T-helper 1 cell (primary cell): ENCODE measurements at places on chromosomes 16 and 17.

GRCh38 chr17:80453998-80454556 lies 22.3 kb downstream of the NPTX1 start:
- no peak for DNase-seq

GRCh38 chr16:29765167-29766032 lies 12.7 kb upstream of the ZG16 start:
- DNase-seq = no peak

DNA sequence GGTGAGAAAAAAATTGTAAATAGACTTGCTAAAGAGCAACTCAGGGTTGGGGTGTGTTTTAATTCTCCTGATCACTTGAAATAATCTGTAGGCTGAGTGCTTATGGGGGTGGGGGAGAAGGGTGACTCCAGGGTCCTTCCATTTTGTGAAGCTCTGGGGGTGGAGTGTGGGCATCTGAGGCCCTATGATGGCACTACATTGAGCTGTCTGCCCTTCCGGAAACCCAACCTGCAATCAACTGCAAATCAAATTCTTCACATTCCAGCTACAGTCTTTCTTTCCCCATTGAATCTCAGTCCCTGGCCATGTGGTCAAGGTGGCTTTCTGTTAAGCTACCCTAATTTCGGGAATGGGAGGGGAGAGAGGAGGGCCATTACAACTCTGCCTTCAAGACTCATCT lies 6.0 kb upstream of the CDC6 start:
- DNase-seq = no peak

DNA sequence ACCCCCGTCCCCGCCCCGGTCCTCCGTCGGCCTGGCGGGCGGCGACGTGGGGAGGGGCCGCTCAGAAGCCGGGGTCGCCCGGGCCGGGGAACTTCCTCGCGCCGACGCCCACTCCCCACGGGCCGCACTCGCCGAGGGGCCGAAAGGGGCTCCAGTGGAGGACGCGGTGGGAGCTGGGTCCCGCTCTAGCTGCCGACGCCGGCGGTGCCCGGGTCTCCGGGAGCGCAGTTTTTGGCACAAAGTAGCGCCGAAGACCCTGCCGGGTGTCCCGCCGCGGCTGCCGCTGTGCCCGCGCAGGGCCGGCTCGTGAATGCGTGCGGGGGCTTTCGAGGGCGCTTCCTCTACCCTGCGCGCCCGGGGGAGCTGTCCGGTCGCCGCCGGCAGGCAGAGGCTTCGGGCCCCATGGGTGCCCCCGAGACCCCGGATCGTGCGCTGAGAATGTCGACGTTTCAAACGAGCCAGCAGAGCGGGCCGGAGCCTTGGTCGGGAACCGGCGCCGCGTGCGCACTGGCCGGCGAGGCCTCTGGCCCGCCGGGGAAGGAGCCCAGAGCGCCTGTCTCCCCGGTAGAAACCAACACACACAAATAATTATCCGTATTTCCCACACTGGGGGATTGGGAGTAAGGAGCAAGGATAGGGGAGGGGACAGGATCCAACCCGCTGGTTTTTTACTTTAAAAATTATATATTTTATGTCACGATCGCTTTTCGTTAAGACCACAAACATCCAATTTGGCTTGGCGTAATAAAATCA lies 46.6 kb upstream of the SLC38A10 start:
- DNase-seq = no peak

DNA sequence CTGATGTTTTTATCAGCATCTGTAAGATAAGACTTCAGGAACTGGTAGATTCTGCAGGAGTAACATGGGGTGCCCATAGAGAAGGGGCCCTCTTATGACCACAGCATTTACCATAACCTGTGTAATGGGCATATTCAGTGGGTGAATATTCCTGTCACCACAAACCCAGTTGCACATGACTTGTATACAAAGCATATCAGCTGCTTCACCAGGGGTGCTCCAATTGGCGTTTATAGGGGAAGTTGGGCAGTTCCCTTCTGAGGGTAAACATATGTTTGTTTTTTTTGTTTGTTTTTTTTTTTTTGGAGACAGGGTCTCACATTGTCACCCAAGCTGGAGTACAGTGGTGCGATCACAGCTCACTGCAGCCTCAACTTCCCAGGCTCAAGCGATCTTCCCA lies 11.5 kb upstream of the ZG16 start:
- DNase-seq = no peak

GRCh38 chr17:45370949-45371413 lies 54.2 kb upstream of the MAP3K14 start:
- DNase-seq = no peak

- DNase-seq = no peak
Observed at GRCh38 chr17:76208120-76208519, 32.2 kb downstream of the RNF157 start.

GRCh38 chr17:66343531-66344078 lies 41.2 kb downstream of the PRKCA start:
- no peak for DNase-seq

GRCh38 chr17:61157246-61157886 lies 242.3 kb upstream of the TBX2 start:
- no peak for DNase-seq

DNA sequence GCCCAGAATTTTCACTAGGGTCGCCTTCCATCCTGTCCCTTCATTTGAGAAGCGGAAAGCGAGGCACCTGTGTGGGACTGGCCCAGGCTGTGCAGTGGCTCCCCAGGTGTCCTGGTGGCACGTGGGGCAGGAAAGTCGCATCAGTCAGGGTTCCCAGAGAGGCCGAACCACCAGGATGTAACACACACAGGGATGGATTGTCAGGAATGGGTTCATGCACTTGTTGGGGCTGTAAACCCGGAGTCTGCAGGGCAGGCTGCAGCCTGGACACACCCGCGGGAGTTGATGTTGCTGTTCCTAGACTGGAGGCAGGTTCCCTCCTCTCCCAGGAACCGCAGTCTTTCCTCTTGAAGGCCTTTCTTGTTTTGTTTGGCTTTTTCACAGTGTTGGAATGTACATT lies 30.7 kb upstream of the RPTOR start:
- no peak for DNase-seq

- DNase-seq = no peak
Observed at GRCh38 chr16:55495616-55496289, 13.1 kb upstream of the LPCAT2 start.

- no peak for DNase-seq
Observed at GRCh38 chr16:49456763-49457162, 83.2 kb downstream of the C16orf78 start.

- DNase-seq = peak; percentile 62
Observed at GRCh38 chr17:7383742-7384488, 3.0 kb downstream of the TNK1 start.

DNA sequence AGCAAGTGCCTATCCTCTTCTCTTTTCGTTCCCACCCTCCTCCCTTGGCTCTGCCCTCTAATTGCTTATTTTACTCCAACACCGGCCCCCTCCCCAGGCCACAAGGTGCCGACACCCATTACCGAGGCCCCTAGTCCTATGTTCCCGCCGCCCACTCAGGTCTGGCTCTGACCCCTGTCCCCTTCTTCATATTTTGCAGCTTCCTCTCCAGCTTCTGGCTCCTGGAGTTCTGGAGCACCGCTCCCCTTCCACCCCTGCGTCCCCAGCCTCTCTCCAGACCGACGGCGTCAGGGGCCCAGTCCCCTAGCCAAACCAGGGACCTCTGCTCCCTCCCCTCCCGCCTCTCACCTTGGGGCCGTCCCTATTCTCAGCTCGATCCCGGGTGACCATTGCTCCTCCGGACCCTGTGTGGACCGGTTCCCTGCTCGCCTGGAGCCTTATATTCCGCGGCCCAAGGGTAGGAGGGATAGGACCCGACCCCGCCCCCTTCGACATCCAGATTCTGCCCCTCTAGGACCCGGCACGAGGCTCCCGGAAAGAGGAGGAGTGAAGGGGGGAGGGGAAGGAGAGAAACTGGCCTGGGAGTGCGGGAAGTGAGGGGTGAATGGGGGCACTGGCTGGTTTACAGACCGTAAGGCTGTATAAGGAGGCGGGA lies at the start of gene HES7:
Gene HES7 (minus strand): TSS at position 412 of the 655 bp plus-strand sequence. CDS start 22 bp downstream, at position 390.
- no peak for DNase-seq

- DNase-seq = no peak
Observed at GRCh38 chr17:16215002-16215272, 397 bp downstream of the NCOR1 start.

GRCh38 chr16:85650135-85650843 lies 37.2 kb downstream of the GSE1 start:
- DNase-seq = no peak

DNA sequence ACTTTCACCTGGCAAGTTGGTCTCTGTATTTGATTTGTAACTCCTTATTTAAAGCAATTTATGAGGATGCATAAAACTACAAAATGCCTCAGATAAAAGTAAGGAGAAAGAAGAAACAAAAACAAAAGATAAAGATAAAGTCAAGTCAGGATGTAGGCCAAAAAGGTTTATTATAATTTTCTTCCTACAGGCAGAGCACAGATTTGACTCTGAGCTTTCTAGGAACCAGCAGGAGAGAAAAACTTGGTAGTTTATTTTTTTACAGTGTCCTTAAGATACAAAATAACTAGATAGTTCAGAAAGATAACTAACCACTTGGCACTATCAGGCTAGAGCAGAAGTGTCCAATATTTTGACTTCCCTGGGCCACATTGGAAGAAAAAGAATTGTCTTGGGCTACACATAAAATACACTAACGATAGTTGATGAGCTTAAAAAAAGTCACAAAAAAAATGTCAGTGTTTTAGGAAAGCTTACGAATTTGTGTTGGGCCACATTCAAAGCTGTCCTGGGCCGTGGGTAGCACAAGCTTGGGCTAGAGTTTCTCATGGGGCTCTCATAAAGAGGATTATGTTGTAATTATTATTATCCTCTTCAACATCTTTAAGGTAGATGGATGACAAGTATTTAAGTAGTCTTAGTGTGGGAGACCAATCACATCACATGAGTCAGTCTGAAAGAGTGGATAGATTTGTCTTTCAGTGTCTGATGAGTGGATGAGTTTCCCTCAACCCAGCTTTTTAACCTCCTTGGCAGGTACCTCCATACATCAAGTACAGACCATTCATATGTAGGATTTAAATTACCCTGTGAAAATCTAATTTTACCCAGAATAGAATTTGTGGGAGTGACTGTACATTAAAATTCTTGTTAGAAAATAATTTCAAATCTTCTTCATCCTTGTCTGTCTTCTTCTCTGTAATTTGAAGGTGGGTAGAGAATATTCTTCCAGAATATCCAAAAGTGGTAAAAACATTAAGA lies 17.0 kb downstream of the PAFAH1B1 start:
- DNase-seq = no peak

GRCh38 chr17:27947005-27947406 lies 53.8 kb upstream of the LYRM9 start:
- no peak for DNase-seq

DNA sequence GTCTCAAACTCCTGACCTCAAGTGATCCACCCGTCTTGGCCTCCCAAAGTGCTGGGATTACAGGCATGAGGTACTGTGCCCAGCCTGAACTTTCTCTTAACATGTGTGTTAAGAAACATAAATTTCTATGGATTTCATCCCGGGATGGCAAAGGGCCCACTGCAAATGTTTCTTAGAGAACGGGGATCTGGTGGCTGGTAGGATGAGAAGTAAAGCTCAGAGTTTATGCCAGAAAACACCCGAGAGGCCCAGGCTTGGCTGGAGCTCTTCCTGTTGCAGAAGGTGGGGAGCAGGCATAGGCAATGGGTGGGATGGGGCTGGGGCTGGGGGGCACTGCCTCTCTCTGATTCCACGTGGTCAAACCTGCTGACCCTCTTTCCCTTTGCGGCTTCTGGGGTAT lies 5.6 kb upstream of the CARHSP1 start:
- no peak for DNase-seq

- DNase-seq = no peak
Observed at GRCh38 chr16:81374550-81374949, 59.8 kb downstream of the GAN start.

DNA sequence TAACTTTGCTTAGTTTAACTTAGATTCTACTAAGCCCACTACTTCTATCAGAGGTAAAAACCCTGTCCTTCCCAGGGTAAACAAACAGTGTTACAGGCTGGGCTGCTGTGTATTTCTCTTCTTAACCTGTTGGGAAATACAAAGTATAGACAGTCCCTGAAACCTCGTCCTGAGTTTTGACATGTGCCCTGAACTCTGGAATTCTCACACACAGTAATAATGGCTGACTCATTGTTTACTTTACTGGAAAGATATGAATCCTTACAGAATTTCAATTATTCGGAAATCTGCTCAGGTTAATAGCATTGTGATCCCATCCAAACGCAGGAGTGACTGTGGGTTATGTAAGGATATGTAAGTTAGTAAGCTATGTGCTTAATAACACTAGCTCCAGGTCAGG lies 199.1 kb downstream of the TMEM114 start:
- no peak for DNase-seq

- peak; percentile 48 for DNase-seq
Observed at GRCh38 chr17:77453613-77454241, 313.0 kb downstream of the SEC14L1 start.

GRCh38 chr17:8360260-8360659 lies 16.2 kb downstream of the KRABD2 start:
- no peak for DNase-seq

GRCh38 chr17:33779234-33779591 lies 475.9 kb upstream of the CCL2 start:
- peak; percentile 3 for DNase-seq

- DNase-seq = no peak
Observed at GRCh38 chr17:13134076-13134475, 116.2 kb upstream of the ELAC2 start.

- DNase-seq = no peak
Observed at GRCh38 chr17:34902831-34903547, 58.3 kb downstream of the CCT6B start.

DNA sequence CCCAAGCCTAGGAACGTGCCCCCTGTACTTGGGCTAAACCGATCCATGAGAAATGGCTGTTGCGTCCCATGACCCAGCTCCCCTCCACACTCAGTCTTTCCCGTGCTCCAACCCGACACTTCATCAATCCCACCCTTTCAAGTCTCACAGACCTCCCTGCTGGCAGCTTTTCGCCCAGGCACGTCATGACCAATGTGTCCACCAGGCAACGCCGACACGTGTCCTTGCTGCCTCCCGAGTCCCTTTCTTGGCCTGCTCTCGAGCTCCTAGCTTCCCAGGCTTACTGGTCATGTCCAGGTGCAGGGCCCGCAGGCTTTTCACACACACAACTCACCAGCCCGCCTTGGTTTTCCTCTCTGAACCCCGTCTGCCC lies 12.2 kb downstream of the MNT start:
- DNase-seq = no peak

GRCh38 chr16:24845726-24846547 lies at the start of gene SLC5A11:
Gene SLC5A11, plus strand, starts transcription at chr16:24845963. Its CDS starts 12,681 bp downstream, at chr16:24858644.
- DNase-seq = no peak
